ENCODE measurements at places on chromosomes 6 and 20.
A peak's percentile ranks its signal among the peaks of the same experiment; 100 is the strongest.

GRCh38 chr6:131258816-131259476 is 123.7 kb downstream of the AKAP7 start:
- DNase-seq: no peak

DNA sequence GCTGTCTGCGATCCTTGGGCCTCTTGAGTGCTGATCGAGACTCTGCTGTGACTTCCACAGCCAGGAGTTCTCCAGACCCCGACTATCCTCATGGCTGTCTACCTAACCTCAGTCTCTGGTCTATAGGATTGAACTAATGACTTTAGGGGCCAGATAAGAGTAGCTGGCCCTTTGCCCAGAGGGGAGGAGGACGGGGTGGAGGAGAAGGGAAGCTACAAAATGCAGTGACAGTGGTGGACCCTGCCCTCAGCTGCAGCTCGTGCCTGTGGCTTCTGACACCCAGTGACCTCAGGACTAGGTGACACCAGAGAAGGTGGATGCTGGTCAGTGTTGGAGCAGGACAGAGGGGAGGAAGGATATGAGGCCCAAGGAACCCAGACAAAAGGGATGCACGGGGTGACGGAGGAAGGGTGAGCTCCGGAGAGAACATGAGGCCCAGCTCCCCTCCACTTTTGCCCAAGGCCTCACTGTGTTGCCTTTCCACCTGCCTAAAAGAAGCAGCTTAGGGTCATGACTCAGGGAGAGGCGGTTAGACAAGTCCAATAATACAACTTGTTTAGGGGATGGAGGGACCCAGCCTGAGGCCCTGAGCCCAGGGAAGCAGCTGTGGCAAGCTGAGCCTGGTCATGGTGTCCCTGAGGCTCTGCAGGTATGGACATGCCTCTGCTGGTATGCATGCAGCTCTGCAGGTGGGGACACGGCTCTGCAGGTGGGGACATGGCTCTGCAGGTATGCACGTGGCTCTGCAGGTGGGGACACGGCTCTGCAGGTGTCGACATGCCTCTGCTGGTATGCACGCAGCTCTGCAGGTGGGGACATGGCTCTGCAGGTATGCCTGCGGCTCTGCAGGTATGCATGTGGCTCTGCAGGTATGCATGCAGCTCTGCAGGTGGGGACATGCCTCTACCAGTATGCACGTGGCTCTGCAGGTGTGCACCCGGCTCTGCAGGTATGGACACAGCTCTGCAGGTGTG is 67.7 kb downstream of the SYNJ2 start:
- no peak for DNase-seq

GRCh38 chr20:59441860-59442810 is 141.7 kb downstream of the EDN3 start:
- no peak for DNase-seq

- DNase-seq: no peak
Observed at GRCh38 chr20:47332381-47333206, 23.9 kb downstream of the ZMYND8 start.

DNA sequence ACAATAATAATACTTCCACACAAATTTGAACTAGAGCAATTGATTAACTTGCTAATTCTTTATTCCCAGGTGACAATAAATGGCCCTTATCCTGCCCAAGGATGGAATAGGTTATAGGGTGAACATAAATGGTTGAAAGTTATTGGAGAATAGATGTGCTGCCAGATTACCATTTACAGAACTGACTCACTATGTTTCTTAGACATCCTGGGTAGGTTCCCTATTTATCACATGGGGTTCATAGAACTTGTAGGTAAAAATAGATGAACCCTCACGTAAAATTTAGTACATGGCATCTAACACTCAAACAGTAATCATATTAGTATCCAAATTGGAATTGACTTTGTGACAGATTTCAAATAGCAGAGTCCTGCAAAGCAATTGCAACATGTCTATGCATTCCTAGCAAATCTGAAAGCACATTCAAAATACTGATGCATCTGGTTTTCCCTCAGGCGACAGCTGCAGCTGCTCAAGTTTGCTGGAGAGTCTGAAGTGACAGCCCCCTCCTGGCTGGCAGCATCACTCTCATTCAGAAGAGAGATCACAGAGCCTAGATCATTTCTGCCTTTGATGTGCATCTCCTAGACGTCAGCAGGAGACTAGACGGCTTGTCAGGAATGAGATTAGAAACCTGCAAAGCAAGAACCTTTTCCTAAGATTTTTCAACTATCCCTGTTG is 80.2 kb upstream of the RNF217 start:
- DNase-seq: no peak

DNA sequence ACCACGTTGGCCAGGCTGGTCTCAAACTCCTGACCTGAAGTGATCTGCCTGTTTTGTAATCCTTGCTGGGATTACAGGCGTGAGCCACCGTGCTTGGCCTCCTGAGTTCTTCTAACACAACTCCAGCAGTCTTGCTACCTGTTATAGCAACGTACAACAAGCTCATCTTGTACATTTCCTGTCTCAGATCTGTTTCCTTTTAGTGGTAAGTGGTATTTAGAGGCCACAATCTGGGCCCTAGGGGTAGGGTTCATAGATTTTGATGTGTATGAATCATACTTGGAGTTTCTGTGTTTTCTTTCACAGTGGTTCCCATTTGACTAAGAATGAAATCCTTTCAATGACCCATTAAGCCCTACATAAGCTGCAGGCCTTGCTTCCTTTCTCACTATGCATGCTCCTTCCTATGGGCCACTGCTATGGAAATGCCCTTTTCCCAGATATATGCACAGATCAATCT is 27.1 kb upstream of the SYNCRIP start:
- no peak for DNase-seq

- DNase-seq: no peak
Observed at GRCh38 chr6:37061157-37061804, 55.8 kb downstream of the FGD2 start.

DNA sequence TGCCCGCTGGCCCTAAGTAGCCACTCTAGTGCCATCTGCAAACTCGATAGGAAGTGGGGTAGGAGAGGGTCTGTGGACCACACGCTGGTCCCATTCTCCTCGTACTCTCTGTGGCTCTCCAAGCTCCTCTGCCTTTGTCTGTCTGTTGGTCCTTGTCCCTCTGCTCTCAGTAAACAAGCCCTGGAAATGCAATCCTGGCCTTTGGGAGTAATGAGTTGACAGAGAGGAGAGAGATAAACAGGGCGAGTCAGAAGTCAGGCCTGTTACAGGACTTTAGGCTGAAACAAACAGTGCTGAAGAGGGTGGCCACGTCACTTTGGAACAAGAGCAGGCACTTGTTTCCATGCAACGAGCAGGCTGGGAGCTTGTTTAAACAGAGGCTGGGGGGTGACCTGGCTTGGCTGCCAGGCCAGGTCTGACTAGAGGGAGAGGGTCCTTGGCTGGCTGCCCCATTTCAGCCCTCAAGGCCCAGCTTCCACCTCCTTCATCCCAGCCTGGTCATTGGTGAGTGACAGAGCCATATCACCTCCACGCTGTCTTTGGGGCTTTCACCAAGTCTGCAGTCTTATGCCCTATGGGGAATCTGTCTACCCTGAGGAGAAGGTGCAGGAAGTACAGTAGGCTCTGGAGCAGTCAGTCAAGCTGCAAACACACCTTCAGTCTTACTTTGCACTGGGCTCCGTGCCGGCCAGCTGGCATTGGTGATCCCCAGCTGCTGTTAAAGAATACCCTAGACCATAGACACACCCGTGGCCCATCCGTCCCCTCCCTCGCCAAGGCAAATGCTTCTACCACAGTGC is 22.6 kb downstream of the FOXP4 start:
- DNase-seq: no peak

DNA sequence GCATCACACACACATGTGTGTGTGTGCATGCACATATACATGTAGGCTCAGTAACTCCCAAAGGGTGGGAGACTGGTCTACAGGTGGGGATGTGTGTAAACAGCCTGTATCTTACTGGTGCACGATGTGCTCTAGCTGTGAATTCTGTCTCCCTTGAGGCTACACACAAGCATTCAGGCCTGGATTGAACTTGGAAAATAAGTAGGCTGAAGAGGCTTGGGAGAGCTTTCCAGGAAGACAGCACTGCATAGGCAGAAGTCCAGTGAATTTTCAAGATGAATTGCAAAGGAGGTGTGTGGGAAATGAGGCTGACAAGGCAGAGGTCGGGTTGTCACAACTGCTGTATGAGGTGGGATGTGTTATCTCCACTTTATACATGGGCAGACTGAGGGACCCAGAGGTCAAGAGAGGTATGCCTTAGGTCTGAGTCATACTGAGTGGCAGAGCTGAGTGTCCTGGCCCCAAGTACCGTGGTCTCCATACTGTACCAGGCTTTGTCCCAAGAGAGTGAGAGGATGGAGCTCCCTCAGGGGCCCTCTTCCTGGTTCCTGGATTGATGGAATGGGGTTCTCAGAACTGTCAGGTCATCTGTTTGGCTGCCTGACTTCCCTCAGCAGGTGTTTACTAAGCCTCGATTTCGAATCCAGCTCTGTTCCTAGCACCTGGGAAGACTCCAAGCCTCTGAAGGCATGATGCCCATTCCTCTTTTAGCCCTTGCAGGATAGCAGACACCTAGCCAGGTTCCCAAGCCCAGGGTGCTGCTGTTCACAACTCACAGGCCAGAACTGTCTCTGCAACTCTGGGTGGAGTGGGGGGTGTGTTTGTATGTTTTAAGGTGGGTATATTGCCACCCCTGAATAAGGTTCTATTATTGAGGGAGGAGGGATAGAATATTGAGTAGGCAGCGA is 14.4 kb downstream of the SNPH start:
- no peak for DNase-seq

GRCh38 chr6:20583444-20583800 is 49.2 kb downstream of the CDKAL1 start:
- no peak for DNase-seq

GRCh38 chr6:44561060-44561623 is 173.6 kb downstream of the CDC5L start:
- no peak for DNase-seq

- no peak for DNase-seq
Observed at GRCh38 chr6:135546680-135547418, 49.3 kb upstream of the AHI1 start.

DNA sequence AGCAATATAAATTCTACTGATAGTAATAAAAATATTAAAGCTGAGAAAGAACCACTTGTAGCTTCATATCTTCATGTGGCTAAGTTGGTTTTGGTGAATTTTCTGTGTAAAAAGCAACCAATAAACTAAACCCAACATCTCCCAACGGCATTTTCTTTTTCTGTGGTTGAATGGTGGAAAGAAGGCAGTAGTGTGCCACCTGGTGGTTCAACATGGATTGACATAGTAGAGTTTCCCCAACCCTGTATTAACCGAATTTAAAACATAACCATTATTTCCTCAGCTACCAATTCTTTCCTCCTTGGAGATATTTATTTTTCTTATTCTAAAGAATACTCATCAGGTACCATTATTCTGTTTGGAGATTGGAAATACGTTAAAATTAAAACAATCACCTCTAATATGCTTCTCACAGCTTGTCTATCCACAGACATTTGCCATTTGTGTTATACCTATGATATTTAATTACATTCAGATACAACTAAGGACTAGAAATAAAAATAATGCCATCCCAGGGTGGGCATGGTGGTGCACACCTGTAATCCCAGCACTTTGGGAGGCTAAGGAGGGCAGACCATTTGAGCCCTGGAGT is 117.1 kb upstream of the EEF1E1 start:
- DNase-seq: no peak

- DNase-seq: no peak
Observed at GRCh38 chr6:155100087-155100486, 105.0 kb downstream of the TIAM2 start.

DNA sequence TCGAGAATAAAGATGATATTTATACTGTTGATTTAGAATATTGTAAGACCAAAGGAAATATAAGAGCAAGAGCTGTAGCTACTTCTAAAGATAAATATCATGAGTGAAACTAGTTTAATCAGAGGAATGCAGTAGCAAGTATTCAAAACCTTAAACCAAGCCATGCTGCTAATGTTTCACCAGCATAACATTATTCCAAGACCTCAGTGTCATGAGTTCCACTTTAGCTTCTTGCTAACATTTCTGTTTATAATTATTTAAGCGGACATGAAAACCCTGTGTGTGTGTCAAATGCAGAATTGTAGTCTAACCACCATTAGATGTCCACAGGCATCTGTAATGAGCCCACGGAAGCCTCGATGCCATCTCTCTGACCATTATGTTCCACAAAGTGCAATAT is 752.6 kb upstream of the MARCKS start:
- no peak for DNase-seq

GRCh38 chr20:47315339-47316056 is 41.0 kb downstream of the ZMYND8 start:
- peak; percentile 30 for DNase-seq

- no peak for DNase-seq
Observed at GRCh38 chr6:52641388-52641787, 29.5 kb upstream of the TMEM14A start.

GRCh38 chr20:46305331-46305972 is 2.8 kb downstream of the CDH22 start:
- DNase-seq: no peak

DNA sequence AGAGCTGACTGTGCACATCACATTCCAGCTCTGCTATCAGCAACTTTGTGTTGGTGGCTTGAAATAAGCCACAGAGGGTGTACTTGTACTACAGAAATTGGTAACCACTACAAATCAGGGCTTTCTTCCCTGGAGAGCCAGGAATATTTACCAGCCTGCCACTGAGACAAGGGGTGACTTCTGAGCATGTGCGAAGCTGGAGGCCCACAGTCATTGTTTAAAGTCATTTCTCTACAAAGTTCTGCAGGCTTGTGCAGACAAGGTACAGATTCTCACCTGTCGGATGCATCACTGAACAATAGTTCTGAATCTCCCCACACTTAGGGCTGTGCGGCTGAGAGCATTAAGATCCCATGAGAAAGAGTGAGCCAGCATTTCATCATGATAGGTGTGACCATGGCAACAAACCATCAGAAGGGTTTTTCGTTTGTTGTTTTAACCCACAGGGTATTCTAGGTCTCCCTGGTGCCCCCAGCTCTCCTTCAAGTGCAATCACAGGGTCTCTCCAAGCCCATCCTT is 292.8 kb downstream of the CDC5L start:
- DNase-seq: no peak

- no peak for DNase-seq
Observed at GRCh38 chr20:10719740-10720385, 46.1 kb upstream of the JAG1 start.

DNA sequence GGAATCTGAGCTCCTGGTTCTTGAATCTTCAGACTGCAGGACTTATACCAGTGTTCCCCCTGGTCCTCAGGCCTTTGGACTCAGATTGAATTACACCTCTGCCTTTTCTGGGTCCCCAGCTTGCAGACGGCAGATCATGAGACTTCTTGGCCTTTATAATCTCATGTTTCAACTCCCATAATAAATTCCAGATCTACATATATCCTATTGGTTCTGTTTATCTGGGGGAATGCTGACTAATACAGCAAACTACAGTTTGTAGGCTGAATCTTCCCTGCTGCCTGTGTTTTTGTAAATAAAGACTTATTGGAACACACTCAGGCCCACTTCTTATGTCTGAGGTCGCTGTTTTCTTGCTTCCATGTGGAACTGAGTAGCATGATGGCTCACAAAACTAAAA is 184.7 kb downstream of the HDGFL1 start:
- DNase-seq: no peak

Data from NCI-H187 treated with DMSO at 0.1 percent for 48 hours (cell line).